NCI-H2029 treated with DMSO at 0.1 percent for 48 hours (cell line): ENCODE measurements at places on chromosomes 12 and 14.

- no peak for DNase-seq
These were observed 10.7 kb downstream of the PAWR start for GRCh38 chr12:79680051-79680450.

DNA sequence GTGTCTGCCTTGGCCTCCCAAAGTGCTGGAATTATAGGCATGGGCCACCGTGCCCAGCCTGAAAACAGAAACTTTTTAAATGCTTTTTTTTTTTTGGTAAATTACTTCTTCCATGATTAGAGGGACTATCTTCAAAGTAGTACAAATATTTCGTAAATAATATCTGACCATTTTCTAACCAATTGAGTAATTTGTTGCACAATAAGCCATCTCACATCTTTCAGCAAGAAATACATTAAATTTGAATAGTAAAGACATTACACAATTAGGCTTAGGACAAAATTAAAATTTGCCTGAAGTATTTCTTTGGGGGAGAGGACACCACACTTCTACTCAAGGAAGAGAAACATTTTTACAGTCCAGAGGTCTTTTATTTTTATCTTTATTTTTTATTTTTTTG is 84.7 kb upstream of the STRN3 start:
- no peak for DNase-seq

- DNase-seq, result no peak
These were observed 71.4 kb upstream of the GPR68 start for GRCh38 chr14:91315844-91316267.

DNA sequence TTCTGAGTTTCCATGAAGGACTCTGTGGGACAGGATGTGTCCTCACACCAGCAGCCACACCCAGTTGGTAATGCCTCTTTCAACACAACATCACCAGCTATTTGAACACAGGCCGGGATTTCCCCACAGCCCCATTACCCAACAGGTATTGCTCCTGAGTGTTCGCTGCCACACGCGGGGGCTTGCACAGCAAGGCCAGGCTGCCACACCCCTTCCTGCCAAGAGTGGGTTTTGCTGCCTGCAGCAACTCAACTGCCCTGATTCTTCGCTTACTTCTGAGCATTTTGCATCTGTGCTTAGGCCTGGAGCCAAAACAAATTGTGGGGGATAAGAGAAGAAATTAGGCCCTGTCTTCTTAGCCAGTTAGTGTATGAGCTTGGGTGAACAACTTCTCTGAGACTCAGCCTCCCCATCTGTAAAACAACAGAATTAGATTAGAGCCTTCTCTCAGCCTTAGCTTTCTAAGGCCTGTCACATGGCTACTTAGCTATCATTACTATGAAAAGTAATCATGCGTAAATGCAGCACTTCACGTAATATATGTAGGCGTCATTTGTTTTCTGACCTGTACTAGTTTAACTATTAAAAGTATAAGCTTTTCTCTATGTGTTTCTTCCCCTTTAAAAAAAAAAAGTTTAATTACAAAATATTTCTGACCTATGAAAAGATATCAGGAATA is 20.0 kb downstream of the CKAP4 start:
- no peak for DNase-seq

- no peak for DNase-seq
These were observed 141.5 kb upstream of the FGD4 start for GRCh38 chr12:32257695-32258496.

GRCh38 chr12:62522984-62523383 is 56.4 kb downstream of the MON2 start:
- no peak for DNase-seq

- no peak for DNase-seq
These were observed 224.4 kb downstream of the CHST11 start for GRCh38 chr12:104681012-104681690.

DNA sequence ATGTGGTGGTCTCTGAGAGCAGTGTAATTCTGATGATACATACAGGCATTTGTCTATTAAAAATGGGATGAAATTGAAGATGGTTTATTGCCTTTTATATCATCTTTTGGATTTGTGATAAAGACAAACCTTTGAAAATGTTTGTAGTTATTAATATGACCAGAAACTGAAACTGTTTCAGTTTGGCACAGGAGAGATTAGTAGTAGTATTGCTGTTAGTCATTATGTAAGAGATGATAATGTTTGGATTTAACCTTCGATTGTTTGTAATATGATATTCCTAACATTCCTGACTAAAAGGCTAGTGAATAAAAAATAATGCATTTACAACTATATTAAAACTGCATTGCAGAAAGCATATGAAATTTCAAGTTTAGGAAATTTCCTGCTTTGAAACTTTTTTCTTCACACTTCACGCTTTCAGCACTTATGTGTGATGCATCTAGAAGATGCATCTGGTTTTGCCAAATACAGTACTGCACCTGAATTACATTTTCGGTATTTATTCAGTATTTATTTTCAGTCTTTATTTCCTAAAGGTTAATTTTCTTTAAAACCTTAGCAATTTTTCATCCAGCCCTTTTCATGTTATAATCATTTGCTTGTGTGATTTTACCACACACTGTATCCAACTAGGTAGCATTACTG is 25.5 kb downstream of the ADIPOR2 start:
- DNase-seq, result no peak

GRCh38 chr12:65019696-65020234 is 101.3 kb downstream of the WIF1 start:
- DNase-seq, result peak; percentile 23

- DNase-seq, result peak; percentile 30
These were observed 94.5 kb upstream of the NRXN3 start for GRCh38 chr14:78075555-78076277.

GRCh38 chr14:52380294-52380693 is 66.2 kb downstream of the PTGER2 start:
- DNase-seq, result no peak

DNA sequence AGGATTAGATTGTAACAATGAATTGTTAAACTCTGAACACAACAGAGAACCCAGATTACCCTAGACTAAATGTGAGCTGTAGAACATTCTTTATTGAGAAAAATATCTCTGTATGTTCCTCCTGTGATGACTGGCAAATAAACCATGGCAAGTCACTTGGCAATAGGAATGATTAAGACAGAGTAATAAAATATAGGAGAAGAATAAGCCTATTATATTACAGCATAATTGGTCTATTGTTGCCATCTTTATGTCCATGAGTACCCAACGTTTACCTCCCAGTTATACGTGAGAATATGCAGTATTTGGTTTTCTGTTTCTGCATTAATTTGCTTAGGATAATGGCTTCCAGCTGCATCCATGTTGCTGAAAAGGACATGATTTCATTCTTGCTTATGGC is 211.2 kb upstream of the AVPR1A start:
- DNase-seq, result no peak

- DNase-seq, result no peak
These were observed 72.2 kb upstream of the BCL11B start for GRCh38 chr14:99344051-99344758.

- no peak for DNase-seq
These were observed 836.2 kb upstream of the MGAT4C start for GRCh38 chr12:87092421-87092820.

- DNase-seq, result no peak
These were observed 178.1 kb upstream of the ARHGAP5 start for GRCh38 chr14:31898838-31899528.

GRCh38 chr12:78560633-78561032 is 303.9 kb upstream of the SYT1 start:
- DNase-seq, result no peak

DNA sequence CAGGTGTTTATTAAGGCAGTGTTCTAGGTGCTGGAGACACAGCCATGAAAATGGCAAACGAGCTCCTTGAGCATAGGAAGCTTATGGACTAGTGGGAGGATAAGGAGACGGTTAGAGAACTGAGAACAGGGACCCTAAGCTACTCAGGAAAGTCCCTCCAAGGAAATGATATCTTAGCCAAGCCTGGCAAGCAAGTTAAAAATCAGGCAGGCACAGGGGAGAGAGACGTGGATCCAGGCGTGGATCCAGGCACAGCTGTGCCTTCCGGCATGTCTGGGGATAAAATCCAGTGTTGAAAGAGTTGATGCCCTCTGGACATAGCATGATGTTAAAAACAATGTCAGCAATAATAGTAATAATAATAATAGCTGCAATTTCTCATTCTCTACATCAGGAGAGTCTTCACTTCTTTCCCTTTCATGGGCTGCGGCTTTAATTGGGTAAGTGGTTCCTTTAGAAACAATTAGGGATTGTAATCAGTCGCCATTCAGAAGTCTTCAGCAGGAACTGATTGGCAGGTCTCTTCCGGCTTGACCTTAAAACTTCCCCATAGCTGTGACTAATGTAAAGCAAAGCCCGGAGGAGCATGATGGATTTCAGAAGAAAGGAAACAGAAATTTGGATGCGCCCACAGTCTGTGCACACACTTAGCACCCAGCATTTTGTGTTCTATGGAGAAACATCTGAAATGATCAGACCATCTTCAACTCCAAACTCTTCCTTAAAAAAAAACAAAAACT is 230.2 kb downstream of the SLC41A2 start:
- no peak for DNase-seq

DNA sequence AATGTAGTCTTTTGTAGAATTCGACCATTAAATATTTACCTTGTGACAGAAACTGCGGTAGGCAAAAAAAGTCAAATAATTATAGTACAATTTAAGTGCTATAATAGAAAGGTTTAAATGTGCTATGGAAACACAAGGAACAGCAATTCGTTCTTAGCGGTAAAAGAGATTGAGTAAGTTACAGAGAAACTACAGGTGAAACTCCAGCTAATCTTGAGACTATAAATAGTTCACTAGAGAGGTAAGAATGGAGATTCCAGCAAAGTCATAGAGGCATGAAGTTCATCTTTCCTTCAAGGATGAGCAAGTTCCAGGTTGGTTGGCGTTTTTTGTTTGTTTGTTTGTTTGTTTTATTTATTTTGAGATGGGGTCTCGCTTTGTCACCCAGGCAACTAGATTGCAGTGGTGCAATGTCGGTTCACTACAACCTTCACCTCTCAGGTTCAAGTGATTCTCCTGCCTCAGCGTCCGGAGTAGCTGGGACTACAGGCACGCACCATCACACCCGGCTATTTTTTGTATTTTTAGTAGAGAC is 878 bp upstream of the R3HDM2 start:
- no peak for DNase-seq

DNA sequence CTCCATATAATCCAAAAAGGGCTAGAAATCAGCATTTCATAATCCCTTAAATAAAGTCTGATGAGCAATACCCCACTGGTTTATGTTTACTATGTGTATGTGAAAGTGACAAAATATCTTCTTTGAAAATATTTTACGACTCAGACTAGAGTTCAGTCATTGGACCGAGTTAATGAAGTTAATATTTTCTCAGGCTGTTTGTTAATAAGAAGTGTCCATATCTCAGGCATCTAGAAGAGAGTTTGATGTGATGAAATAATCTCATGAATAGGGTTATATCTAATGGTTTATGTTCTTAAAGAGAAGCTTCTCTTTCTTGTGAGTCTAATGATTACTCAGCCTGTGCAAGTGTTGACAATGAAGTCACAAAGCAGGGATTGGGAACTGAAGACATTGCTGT is 51.8 kb downstream of the WIF1 start:
- DNase-seq, result no peak

- DNase-seq, result no peak
These were observed 451.7 kb downstream of the MDGA2 start for GRCh38 chr14:47223656-47224055.
